ENCODE measurements at places on chromosomes 1 and 21.

DNA sequence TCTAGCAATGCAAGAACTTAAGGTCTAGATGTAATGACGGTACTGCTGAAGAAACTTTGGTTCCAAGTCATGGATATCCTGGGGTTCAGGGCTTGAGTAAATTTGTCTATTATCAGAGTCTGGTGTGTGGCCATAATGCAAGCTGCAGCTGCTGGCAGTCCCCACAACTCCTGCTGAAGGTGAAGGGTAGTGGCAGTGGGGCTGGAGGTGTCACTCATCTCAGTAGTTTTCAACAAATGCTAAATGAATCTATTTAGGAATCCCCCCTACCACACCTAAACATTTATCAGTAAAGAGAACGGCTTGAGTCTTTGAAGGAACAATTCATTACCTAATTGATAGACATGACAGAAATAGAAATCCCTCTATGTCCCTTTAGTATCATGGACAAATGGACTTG, 99.2 kb upstream of the GNG4 start:
- no peak for DNase-seq

GRCh38 chr1:35223084-35223630, 30.2 kb upstream of the SFPQ start:
- no peak for DNase-seq

- peak; percentile 75 for DNase-seq
Measured at GRCh38 chr21:46457801-46458314, 833 bp upstream of the DIP2A start.

- no peak for DNase-seq
Measured at GRCh38 chr1:58882322-58882948, 98.6 kb upstream of the JUN start.

DNA sequence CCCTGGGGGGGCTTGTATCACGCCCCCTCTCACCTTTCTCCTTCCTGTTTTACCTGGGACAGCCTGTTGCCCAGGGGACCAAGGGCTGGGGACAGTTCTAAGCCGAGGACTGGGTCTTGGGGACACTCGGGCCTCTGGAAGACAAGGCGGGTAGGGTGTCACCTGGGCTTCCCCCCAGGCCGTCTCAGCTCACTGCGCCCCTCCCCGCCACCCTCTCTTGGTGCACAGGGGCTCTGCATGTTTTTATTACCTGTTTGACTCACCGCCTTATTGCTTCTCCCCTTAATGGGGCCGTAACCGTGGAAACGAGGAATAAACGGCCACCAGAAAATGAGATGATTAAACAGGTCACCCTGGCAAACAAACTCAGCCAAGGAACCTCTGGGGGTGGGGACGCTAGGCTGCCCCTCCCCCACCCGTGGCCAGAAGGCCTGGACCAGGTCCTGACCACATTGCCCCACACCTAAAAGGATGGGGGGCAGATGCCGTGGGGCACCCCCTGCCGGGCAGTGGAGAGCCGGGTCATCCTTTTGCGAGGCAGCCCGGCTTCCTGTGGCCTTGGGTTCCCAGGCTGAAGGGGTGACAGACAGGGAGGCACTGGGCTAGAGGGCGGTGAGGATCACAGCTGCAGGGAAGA, 109.9 kb downstream of the CASZ1 start:
- no peak for DNase-seq

GRCh38 chr1:236458996-236459395, 64.8 kb upstream of the LGALS8 start:
- DNase-seq = no peak

GRCh38 chr1:111191496-111191895, 8.9 kb downstream of the DENND2D start:
- no peak for DNase-seq

Data from type B pancreatic cell (in vitro differentiated cells).